Left cardiac atrium (tissue), 4 donors: ENCODE measurements at places on chromosomes 7 and 10.

- no peak for DNase-seq
Measured at GRCh38 chr10:31148951-31149350, 117.3 kb upstream of the ZNF438 start.

GRCh38 chr10:103171278-103171677 lies 21.8 kb downstream of the NT5C2 start:
- no peak for DNase-seq

DNA sequence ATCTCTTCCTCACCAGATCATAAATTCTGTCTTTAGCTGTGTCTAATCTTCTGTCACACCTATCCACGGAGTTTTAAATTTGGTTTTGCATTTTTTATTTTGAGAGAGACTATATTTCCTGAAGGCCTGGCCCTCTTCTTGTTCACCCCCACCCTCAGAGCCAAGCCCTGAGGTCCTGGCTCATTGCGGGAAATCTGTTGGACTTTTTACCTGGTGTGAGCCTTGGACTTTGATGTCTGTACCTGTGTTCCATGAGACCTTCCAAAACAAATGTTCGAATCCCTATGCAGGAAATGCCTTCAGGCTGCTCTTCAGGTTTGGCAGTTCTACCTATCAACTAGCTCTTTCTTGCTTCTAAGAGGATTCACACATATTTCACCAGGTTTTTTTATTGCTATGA lies 175.2 kb upstream of the GRB10 start:
- DNase-seq, result no peak

- DNase-seq, result peak; percentile 23
Measured at GRCh38 chr7:3028071-3028757, 15.5 kb downstream of the CARD11 start.

- DNase-seq, result no peak
Measured at GRCh38 chr7:115135769-115136410, 214.0 kb downstream of the MDFIC start.

DNA sequence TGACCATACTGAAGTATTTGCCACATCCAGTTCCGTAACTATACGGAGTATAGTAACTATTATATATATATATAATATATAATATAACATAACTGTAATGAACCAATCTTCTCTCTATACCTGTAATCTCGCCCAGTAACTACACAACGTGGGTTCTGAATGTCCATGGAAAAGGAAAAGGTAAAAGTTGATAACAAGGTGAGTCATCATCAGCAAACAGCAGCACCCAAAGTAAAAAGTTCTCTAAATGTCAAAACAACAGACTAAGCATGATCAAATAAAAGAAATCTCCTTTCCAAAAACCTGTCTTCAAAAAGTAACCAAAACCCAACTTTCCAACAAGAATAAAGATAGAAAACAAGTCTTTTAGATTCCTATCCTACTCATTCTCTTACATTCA lies 42.8 kb downstream of the ELAPOR2 start:
- DNase-seq, result no peak

- DNase-seq, result no peak
Measured at GRCh38 chr10:15053061-15053460, 9.3 kb downstream of the OLAH start.

DNA sequence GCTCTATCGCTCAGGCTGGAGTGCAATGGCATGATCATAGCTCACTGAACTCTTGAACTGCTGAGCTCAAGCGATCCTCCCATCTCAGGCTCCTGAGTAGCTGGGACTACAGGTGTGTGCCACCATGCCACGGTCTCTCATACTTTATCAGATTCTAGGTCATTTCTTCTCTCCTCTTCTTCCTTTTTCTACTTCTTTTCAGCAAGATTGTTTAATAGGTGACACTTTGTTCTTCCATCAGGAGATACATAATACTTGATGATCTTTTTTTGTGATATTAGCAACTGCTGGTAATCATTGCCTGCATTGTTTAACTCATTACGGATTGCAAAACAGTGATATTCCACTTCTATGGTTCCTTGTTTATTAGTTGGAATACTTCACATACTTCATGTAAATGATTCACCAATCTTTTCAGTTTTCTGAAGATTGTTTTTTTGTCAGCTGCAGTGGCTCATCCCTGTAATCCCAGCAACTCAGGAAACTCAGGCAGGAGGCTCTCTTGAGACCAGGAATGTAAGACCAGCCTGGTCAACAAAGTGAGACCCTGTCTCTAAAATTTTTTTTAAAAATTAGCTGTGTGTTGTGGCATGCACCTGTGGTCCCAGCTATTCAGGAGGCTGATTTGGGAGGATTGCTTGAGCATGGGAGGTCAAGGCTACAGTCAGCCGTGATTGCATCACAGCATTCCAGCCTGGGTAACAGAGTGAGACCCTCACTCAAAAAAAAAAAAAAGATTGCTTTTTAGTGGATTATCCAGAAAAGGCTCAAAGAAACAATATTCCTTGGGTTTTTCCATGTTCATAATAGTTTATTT lies 36.2 kb upstream of the CHST3 start:
- no peak for DNase-seq

- DNase-seq, result no peak
Measured at GRCh38 chr7:119943942-119944600, 328.9 kb upstream of the KCND2 start.

DNA sequence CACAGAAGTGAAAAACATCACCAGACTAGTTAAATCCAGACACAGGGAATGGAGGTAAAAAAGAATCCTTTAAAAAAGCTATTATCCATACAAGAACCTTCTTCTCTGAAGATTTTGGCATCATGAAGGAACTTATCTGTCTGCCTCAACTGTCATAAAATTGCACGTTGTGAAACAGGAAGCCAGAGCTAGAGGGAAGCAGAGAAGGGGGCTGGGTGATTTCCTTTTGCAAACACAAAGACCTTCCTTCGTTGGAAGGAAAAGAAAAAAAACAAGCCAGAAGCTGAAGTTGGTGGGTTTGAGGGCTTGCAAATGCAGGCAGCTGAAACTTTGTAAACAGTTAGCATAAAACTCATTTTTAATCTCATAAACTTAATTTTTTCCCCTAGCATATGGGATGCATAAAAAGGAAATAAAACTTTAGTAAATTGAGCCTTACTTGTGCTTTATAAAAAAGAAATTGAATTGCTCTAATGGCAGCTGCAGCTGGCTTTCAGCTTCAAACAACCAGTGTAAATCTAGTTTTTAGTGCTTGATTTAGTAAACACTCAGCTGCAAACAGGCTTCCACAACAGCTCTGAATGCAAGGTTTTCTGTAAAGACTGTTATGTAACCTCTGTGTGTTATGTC lies 101.6 kb downstream of the OTUD1 start:
- no peak for DNase-seq

DNA sequence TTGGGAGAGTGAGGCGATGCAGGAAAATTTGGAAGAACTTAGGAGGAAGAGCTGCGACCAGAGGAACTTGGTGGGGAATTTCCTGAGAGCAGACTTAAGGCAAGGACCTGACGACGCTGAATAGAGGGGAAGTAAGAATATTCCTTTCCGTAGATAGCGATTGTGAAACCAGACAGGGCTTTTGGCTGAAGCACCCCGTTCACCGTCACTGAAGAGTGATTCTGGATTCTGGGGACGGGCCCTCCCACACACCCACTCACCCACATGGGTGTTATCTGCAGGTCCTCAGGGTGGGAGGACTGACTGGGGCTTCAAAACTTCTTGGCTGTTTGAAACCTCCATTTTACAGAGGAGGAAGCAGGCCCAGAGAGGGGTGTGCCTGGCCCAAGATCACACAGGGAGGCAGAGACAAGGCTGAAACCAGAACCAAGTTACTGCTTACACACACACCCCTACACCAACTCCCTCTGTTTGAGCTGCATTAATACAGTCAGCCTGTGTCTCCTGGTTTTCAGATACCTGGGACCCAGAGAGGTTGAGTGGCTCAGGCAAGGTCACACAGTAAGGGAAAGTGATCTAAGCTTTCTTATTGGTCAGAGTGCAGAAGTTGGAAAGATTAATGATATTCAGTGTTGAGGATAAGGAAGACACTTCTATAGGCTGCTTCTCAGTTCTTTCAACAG lies 37.2 kb upstream of the CDH23 start:
- DNase-seq, result peak; percentile 64

- DNase-seq, result no peak
Measured at GRCh38 chr10:47107007-47107747, 192.8 kb upstream of the GDF10 start.

- DNase-seq, result no peak
Measured at GRCh38 chr7:82438521-82438920, 5.1 kb downstream of the CACNA2D1 start.

DNA sequence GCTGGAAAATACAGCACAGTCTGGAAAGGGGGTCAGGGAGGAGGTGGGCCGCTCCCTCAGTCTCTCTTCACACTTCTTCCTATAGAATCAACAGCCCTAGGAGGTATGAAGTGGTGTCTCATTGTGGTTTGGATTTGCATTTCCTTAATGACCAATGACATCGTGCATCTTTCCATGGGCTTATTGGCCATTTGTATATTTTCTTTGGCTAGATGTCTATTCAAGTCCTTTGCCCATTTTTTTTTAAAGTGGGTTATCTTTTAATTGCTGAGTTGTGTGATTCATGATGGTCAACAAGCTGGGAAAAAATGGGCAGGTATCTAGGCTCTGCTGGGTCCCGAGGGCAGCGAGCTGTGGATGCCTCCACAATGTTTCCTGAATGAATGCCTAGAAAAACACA lies 29.1 kb downstream of the TMEM130 start:
- DNase-seq, result no peak

DNA sequence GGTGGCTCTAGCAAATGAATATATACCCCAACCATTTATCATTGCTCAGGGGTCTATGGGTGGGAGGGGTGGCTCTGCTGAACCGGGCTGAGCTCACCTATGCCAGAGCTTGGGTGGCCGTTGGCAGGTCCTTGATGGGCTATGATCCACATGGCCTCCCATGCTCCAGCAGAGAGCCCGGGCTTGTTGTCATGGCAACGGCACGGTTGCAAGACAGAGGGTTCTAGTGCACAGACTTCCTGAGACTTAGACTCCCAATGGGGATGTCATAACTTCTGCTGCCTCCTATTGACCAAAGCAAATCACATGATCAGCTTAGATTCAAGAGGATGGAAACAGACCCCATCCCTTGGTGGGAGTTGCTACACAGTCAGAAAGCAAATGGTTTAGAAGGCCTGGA lies 36.4 kb upstream of the CARD11 start:
- no peak for DNase-seq

DNA sequence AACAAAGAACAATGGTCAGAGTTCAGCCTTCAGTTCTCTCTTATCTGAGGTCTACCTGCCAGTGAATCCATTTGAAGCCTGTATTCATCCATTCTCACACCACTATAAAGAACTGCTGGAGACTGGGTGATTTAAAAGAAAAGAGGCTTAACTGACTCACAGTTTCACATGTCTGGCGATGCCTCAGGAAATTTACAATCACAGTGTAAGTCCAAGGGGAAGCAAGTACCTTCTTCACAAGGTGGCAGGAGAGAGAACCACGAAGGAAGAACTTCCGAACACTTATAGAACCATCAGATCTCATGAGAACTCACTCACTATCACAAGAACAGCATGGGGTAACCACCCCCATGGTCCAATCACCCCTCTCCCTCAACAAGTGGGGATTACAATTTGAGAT lies 33.0 kb upstream of the SLC25A13 start:
- no peak for DNase-seq

DNA sequence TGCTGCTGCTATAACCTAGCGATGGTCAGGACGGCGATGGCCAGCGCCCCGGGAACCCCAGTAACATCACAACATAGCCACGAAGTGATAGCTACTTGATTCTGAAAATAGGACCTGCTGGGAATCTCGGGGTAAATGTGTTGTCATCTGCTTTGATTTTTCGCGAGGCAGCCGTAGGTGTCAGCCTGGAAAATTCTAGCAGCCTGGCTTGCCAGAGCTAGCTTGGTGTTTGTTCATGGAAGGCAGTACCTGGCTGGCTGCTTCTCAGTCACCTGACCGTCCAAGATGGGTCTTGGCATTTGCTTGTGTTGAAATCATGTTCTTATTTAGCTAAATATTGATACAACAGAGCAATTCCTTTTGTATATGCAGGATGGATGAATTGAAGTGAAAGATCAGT lies 82.4 kb upstream of the BTBD16 start:
- no peak for DNase-seq

GRCh38 chr7:148434181-148434757 lies 156.3 kb upstream of the C7orf33 start:
- no peak for DNase-seq

- DNase-seq, result no peak
Measured at GRCh38 chr10:61701055-61701705, 38.5 kb downstream of the CABCOCO1 start.

DNA sequence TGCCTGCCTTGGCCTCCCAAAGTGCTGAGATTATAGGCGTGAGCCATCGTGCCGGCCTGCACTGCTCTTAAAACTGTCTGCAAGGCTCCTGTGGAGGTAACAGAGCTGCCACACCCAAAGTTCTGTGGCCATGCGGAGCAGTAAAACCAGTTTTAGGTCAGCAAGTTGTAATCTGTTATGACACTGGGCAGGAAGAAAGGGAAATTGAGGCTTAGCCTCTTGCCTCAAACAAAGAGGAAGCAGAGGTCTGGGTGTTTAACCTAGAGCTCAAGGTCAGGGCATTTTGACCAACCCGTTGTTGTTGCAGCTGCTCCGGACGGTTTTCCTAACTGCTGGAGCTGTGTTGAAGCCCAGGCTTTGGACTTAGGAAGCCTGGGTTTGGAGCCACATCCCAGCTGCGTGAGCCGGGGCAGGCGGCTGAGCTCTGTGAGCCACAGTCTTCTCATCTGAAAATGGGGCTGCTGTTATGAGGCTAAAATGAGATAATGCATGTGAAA lies 7.4 kb upstream of the RRP12 start:
- no peak for DNase-seq

GRCh38 chr10:99303899-99304861 lies 25.0 kb upstream of the CNNM1 start:
- no peak for DNase-seq

- no peak for DNase-seq
Measured at GRCh38 chr10:49288341-49289065, 10.5 kb upstream of the C10orf71 start.

GRCh38 chr10:73865459-73866442 lies 8.6 kb downstream of the CAMK2G start:
- peak; percentile 69 for DNase-seq

DNA sequence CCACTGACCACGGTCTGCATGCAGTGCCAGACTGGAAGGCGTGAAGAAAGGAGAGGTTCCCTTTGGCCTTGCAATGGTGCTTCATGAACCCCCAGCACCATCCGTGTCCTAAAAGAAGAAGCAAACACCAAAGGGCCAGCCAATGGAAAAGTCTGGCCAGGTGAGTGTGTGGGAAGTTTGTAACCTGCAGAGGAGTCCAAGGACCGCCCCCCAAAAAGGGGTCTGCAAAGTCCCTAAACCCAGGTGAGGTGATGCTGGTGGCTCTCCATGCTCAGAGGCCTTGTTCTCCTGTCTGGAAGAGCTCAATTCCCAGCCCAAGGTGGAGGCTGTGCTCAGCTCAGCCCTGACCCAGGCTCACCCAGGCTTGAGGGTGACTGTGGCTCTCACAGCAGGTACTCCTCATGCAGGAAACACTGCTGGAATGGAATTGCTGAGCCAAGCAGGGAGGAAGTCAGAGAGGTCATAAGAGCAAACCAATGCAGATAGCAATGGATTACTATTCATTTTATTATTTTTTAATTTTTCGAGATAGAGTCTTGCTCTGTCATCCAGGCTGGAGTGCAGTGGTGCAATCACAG lies 52.4 kb upstream of the NANOS1 start:
- DNase-seq, result no peak

- no peak for DNase-seq
Measured at GRCh38 chr7:123865517-123866117, 20.6 kb downstream of the HYAL4 start.

GRCh38 chr10:99279626-99280111 lies 44.0 kb upstream of the HPSE2 start:
- DNase-seq, result no peak
